NCI-H187 (cell line): ENCODE measurements at places on chromosomes 5 and 9.

GRCh38 chr9:8855046-8855445, 1055.5 kb upstream of the DMAC1 start:
- DNase-seq, result no peak

DNA sequence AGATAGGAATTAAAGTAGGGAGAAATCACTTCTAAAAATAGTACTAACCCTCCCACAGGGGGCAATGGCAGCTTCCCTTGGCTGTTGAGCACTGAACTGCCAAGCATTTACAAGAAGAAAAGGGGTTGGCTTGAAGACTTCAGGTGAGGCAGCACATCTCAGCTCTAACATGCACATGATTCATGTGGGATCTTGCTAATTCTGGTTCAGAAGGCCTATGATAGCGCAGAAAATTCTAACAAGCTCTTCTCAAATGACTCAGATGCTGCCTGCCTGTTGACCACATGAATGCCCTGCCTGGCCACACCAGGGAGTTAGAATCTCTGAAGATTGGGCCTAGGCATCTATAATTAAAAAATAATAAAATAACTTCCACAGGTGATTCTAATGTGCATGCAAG, 22.6 kb downstream of the CD180 start:
- DNase-seq, result no peak

GRCh38 chr9:33082128-33082527, 5.7 kb upstream of the SMU1 start:
- DNase-seq, result no peak

- no peak for DNase-seq
These were observed 34.7 kb downstream of the GLT6D1 start for GRCh38 chr9:135604437-135605237.

- DNase-seq, result no peak
These were observed 186.8 kb downstream of the TMEM161B start for GRCh38 chr5:88081877-88082276.

DNA sequence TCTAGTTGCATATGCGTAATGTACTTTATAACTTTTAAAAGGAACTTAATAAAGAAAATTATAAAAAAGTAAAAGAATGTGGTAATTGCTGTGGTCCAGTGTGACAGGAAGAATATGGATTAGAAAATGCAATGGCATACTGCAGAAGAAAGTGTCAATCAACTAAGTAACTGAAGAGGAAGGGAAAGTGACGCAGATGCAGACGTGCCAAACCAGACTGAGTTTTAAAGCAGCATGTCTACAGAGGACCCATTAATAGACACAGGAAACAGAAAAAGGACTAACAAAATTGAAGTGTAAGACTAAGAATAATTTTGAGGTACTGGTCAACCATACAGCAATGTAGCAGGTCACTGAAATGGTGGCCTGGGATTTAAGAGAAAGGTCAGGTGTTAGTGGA, 73.3 kb downstream of the DPYSL3 start:
- no peak for DNase-seq

GRCh38 chr5:32413466-32414263, 30.9 kb downstream of the ZFR start:
- DNase-seq, result no peak

DNA sequence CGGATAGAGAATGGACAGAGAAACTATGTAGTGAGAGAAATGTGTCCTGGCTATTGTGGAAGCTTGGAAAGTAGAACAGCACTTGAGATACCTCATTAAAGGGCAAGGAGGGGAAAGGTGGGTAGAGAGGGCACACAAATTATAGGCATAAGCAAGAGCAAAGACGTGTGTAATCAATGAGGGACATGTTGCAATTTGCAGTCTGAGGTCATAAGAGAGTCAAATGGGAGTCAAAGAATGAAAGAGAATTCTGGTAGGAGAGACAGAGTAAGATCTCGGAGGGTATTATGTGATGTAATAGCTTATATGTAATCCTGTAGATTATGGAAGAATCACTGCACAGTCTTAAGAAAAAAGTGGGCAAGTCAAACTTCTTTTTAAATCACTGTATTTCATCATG, 312.0 kb upstream of the RGMB start:
- no peak for DNase-seq

DNA sequence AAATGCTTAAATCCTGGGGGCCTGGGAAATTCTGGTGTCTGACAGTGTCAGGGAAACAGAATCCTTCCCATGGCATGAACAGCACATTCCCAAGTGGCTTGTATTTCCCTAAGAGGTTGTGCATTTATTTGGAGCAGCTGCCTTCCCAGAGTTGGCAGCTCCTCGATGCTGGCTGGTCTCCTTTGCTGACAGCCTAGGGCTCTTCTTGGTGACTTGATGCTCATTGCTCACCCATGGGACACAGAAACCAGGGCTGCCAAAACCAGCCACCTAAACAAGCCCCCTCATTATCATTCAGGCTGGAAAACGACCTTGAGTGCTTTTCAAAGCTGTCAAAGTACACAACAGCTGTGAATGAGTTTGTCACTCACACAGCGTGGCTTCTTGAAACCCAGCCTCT, 24.2 kb downstream of the ENHO start:
- DNase-seq, result no peak

GRCh38 chr9:77864211-77864889, 167.3 kb downstream of the GNAQ start:
- DNase-seq, result no peak

DNA sequence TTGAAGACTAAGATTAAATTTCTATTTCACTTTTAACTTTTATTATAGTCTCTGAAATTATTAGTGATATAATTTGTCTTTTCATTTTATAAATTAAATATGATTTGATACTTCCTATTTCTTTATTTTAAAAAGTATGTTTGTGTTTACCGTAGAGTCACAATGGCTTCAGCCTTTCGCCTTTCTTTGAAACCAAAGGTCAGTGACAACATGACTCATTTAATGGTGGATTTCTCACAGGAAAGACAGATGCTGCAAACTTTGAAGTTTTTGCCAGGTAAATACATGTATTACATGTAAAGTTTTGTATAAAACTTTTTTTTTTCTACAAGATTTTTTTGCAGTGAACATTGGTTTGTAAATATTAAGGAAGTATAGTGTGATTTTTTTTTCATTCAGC, 36.4 kb downstream of the FSD1L start:
- DNase-seq, result no peak

DNA sequence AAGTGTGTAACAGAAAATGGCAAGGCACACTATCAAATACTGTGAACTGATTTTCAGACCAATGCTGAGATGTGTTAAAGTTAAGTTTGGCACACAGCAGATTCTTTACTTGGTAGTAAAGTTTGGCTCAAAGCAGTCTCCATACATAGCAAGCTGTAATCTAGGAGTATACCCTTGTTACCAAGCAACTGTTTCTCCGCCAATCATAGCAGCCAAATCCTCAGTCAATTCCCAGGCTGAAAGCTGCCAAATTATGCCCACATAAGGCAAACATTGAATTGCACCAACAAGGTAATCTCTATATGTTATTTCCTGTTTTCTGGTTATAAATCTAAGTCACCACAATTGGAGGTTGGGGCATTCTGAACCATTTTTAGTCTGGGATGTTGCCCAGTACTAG, 345.7 kb downstream of the DEPDC1B start:
- DNase-seq, result no peak

- DNase-seq, result no peak
These were observed 37.7 kb upstream of the STXBP1 start for GRCh38 chr9:127574072-127574993.

DNA sequence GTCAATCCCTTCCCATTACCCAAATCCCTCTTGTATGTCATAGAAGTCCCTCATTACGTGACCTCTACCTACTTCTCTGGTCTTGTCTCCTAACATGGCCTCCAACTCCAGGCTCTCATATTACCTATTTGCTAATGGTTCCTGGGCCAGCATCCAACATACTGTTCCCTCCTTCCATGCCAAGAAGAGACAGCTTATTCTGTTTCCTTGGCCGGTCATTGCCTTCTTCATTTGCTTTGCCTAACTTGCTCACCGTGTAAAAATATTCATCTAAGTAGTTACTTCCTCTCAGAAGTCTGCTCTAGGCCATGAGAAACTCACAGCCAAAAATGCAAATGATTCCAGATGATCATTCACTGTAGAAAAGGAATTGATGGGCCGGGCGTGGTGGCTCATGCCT, 8.9 kb upstream of the IL6ST start:
- no peak for DNase-seq

DNA sequence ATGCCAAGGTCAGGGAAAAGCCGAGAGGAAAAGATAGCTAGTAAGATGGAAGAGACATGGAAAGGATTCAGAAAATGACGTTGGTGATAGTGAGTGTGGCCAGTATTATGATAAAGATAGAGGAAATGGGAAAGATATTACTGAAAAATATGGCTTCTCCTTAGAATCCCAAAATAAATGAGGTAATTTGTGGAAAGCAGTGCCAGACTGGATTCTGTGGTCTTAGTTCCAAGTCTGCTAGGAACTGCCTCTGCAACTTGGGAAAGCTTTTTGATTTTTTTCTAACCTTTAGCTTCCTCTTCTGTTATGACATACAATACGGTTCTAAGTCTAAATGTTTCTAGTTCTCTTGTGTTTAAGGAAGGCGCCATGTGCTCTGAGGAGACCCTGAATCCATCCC, 54.2 kb downstream of the GRIA1 start:
- no peak for DNase-seq

DNA sequence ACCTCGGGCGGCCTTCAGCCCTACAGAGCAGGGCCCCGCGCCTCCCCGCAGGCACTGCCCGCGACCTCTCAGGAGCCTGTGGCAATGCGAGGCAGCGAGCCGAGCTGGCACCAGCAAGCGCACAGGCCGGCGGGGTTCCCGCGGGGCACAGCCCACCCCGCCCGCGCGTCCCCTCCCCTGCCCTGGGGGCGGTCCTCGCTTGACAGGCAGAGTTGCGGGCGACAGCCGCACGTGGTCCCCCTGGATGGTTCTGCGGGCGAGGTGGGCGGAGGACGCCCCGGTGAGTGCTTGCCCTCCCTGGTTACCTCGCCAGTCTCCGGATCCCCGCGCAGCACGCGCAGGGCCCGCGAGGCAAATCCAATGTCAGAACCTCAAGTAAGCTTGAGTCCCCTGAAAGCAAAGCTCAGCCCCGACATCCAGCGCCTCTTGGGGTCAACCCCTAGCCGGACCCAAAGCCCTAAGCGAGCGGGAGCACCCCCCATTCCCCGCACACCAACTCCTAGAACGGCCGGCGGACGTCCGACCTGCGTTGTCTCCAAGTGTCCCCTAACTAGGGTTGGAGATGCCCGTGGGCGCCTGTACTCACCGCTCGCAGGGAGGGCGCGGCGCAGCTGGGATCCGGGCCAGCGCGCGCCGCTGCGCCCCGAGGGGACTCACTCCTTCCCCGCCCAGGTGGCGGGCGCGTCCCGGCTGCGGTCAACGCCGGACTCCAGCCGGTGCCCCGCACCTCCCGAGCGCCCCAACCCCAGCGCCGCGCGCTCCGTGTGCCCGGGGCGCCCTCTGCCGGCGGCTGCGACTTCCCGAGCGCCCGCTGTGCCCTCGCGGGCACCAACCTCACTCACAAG, at the start of gene DRD1:
Gene DRD1 (minus strand): TSS at position 123 of the 845 bp plus-strand sequence. CDS start 1,083 bp downstream, outside the sequence.
- peak; percentile 14 for DNase-seq

- no peak for DNase-seq
These were observed 326.5 kb downstream of the CAAP1 start for GRCh38 chr9:26566141-26566540.

DNA sequence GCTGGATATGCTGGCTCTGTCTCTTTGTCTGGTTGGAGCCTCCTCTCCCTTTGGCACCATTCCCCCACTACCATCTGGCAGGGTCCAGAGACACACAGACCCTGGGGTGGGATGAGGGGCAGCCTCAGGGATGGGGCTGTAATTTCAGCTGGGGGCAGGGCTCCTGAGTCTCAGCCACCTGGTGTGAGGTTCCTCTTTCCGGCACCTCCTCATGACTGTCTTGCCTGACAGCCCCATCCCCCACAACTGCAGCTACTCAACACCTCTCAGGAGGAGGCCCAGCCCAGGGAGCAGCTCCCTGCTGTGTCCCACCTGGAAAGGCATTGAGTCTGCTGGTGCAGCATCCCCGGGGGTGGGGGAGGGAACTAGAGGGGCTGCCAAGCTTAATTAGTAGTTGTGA, 11.7 kb upstream of the RPS14 start:
- DNase-seq, result no peak

GRCh38 chr9:114611516-114612271, 603 bp downstream of the TMEM268 start:
- DNase-seq, result peak; percentile 4

- no peak for DNase-seq
These were observed 7.8 kb upstream of the FER start for GRCh38 chr5:108739906-108740305.

GRCh38 chr9:111615928-111616327, 15.2 kb upstream of the DNAJC25 start:
- DNase-seq, result no peak

DNA sequence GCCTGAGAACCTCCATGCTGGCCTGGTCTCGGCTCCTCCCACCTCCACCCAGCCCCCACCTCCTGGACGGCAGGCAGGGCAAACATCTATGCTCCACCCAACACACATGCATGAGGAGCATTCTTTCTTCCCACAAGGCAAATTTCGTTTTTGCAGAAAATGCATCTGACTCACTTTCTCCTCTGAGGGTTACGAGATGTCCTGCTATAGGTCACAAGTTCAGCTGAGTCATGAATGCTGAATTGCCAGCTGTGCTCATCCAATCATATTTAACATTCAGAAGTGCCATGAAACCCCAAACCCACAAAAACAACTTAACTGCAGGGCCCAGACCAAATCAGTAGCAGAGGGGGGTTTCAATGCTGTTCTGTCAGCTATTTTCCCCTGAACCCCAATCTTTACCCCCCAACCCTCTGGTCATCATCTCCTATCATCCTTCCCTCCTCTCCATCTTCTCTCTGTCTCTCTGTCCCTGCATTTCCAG, 39.0 kb upstream of the OSMR start:
- no peak for DNase-seq

DNA sequence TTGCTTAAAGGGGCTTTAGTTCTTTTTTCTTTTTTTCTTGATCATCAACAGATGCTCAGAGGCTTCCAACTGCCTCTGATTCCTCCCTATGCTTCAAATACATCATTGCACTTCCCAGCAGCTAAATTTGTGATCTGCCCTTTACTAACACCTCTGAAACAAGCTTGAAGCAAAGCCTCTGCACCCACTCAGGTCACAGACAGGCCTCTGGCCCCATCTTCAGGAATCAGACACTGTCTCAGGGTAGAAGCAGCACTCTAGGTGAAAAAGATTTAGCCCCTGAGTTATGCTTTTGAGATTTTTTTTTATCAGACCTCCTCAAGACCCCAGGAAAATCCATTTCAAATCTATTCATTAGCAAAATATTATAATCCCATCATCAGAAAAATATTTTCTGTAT, 91.5 kb downstream of the MAMDC2 start:
- DNase-seq, result no peak
